ENCODE measurements at places on chromosomes 4 and X.
A peak's percentile ranks its signal among the peaks of the same experiment; 100 is the strongest.

GRCh38 chr4:150310159-150310895 lies 232.1 kb downstream of the DCLK2 start:
- DNase-seq = no peak

DNA sequence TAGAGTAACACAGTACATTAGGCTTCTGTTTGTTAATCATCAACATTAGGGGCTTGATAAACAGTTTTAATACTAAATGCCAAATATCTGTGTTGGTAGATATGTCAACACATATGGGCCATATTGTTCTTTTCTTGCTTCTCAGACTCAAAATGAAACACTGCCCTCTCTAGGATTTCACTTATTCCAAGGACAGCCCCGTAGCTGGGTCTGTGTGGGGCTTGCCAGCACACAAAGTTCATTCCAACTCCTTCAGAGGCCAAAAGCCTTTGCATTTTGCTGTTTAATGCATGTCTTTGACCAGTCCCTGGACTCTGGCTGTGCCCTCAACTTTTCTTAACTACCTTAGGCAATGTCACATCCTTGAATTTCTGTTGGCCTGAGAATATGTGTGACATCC lies 102.0 kb upstream of the ZNF827 start:
- DNase-seq = no peak

DNA sequence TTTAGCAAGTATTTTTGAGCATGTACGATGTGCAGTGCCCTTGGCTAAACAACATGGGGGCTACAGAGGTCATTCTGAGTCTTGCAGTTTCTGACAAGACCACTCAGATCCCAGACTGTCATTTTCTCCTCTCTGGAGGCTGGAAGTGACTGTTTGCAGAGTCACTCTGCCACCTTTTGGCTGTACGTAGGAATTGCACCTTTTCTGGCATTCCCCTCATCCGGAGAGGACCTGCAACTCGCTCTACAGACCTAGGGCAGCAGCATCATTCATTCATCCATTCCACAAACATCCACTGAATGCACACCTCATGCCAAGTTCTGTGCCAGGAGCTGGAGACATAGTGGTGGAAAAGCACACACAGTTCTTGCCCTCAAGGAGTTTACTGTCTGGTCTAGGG lies 160.4 kb upstream of the GPR101 start:
- DNase-seq = peak; percentile 26

GRCh38 chr4:7466904-7467303 lies 32.2 kb upstream of the PSAPL1 start:
- DNase-seq = no peak

DNA sequence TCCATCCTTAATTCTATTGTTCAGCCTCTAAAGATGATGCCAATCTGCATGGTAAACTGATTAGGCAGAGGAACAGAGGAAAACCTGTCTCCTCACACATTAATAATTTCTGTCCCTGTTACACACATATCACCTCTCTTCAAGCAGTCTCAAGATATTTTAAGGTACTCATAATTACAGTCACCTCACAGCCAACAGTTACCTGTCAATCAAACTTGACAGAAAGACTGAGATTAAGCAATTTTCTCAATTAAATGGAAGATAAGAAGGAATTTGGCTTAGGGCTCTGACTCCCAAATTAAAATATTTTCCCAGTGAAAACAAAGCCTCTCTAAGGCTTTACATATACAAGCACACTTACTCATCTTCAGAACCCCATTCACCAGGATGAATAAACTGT lies 85.2 kb downstream of the MAPK10 start:
- no peak for DNase-seq

DNA sequence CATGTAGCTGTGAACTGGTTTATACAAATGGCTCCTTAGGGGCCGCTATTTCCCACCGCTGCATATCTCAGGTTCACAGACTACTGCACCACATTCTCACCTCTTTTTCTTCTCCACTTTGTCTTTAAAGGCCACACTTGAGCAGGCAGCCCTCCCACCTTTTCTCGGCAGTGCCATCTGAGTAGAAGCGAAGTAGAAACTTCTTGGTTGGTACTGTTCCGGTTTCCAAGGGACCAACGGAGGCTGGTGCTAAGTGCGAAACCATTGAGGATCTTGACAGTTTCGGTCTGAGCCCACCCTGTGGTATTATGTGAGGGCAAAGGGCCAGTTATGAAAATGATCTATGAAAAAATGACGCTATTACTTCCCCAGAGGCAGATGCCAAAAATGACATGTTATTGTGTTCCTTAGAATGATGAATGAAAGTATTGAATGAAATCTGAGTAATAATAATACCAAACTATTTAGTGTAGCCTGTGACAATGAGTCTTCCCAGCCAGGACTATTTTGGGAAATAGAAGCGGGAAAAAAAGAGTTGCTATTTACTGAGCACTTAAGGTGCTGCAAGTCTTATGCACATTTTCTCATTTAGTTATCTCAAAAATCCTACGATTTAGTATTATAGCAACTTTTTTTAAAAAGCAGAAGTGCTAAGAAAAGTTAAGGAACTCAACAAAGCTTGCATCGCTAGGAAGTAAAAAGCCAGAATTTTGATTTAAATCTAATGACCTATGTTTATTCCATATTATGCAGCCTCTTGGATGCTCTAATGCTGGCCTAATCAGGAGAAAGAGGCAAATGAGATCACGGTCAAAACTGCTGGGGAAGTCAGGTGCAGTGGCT lies 29.6 kb upstream of the CHRNA9 start:
- peak; percentile 63 for DNase-seq

- DNase-seq = no peak
Measured at GRCh38 chr4:125517831-125518230, 203.1 kb downstream of the FAT4 start.

DNA sequence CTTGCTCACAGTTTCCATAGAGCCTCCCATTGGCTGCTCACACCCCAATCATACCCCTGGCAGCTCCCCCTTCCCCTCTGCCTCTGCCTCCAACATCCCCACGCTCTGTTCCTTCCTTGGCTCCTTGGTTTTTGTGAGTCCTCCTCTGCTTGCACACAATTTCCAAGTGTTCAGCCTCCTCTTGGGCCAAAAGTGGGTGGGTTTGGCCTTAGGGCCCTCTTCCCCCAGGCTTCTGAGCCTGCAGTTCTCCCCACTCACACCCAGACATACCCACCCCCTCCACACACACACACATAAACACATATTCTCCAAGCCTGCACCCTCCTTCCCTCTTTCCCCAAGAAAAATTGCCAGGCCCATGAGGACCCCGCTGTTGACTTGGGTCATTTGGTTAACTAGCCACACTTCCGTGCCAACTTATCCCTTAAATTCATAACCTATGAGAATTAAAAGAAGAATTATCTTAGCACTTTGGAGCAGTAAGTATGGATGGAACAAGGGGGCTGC lies 4.5 kb downstream of the APLN start:
- no peak for DNase-seq

DNA sequence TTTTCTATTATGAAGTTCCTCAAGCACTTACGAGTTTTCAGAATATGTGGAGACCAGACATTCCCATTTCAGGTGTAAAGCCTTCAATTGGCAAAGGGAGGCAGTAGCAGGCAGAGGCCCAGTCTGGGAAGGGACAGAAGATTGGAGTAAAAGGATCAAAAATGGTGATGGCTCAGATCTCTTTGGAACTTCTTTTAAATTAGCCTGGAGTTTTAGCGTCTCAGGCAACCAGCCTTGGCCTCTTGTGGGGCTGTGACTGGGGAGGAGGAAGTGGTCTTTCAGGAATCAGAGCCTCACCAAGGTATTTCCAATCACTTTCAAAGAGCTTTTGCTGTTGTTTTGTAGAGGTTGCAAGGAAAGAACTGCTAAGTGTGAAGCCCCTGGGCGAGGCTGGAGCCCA lies 239.1 kb downstream of the FRAS1 start:
- no peak for DNase-seq

DNA sequence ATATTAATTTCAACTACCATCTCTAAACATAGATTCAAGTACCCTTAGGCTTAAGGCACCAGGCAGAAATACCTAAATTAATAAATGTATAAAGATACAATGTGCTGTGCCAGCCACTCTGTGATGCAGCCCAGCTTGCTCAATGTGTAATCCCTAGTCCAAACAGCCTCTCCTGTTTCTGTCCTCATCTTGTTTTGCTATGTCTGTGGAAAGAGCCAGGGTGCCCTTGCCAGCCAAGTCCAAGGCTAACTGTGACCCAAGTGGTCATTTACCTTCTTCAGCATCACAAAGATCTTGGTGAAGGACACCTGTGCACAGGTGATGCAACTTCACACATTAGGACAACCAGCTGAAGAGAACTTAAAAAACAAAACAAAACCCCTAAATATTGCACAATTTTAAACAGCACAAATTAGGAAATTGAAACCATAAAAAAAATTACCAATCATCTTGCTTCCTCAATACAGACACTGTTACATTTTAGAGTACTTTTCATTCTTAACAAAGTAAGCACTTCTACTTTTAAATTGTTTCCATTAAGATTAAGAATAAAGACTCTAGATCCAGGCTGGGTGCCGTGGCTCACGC lies 89.6 kb downstream of the C4orf51 start:
- no peak for DNase-seq

DNA sequence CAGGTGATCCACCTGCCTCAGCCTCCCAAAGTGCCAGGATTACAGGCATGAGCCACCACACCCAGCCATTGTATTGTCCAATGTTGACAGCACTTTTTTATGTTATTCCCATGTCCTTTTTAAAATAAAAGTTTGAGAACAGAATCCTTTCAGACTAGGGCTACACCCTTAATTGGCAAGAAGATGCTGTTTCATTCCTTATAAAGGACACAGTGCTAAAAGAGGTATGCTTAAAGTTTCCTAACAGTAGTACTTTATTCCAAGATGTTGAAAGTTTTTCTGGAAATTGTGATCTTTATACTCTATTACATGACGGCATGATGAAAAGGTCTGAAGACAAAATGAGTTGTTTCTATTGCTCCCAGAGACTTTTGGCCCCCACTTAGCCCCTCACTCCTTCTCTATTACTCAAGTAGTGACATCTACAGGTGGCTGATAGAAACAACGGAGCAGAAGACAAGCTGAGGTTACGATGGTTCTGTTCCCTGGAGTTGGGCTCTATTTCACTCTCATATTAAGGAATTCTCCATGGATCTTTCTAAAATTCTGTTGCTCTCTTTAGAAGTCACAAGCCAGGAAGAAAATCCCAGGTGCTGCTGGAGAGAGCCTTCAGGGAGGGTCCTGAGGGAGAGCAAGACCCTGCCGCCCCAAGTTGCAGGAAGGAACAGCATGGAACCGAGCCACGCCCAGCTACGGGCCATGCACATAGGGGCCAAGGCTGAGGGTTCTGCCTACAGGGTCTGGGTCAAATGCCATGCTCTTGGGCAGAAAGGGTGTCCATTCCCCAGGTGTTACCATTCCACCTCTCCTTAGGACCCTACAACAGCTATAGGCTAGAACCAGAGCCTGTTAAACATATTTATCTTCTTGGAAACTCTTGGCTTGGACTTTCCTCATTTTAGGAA lies 22.8 kb downstream of the RPL9 start:
- no peak for DNase-seq

DNA sequence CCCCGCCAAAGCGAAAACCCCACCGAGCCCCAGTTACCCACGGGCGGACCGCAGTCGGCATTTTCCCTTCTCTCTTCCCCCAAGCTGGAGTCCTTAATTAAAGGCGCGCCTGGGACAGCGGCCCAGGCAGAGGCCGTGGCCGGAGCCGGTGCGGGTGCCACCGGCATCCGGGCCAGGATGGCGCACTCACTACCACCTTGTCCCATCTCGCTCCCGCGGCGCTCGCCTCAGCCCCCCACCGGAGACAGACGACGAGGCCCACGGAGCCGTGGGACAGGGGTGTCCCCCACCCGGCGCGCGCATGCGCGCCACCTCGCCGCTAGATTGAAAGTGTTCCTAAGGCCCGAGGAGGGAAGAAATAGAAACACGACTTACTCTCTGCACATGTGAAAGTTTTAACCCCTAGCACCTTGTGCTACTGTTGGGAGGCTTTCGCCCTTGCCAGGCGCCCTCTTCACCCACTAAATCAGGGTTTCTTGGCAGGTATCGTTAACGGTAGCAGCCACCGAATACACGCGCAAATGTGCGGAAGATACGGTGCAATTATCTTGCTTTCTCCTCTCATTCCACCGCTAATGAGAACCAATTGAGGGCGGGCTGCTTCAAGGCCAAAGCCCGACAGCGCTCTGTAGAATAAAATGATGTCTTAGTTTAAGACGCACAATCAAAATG lies 64.3 kb upstream of the CCDC160 start:
- DNase-seq = peak; percentile 36

- no peak for DNase-seq
Measured at GRCh38 chr4:154584259-154584658, 6.3 kb downstream of the FGA start.

GRCh38 chrX:276581-277201 lies 4.5 kb upstream of the PLCXD1 start:
- peak; percentile 37 for DNase-seq

DNA sequence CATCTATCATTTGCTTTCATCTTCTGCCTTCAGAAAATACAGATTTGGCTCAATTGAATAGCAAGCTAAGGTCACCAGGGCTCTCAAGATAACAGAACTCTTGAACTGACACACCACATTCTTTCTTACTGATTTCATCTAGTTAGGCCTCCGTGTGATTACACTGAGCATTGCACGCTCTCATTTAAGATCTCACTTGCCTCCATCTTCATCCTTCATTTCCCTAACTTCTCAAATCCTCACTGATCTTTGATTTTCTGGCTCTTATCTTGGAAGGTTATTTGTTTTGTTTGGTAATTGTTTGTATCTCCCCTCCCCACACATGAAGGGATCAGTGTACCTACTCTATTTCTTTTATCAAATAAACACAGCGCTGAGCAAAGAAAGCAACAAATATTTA lies 47.7 kb downstream of the MANBA start:
- no peak for DNase-seq

DNA sequence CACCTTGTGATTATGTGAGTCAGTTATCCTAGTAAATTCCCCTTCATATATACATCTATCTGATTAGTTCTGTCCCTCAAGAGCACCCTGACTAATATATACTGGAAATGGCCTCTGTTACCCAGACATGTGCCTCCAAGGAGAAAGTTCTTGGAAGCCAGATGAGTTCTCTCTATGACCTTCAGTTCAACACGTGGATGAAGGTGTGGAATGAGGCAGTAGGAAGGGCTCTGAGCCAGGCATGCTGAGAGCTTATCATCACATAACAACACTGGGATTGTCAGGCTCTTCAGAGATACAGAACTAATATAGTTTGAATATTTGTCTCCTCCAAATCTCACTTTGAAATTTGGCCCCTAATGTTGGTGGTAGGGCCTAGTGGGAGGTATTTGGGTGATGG lies 44.4 kb upstream of the DHRSX start:
- no peak for DNase-seq

DNA sequence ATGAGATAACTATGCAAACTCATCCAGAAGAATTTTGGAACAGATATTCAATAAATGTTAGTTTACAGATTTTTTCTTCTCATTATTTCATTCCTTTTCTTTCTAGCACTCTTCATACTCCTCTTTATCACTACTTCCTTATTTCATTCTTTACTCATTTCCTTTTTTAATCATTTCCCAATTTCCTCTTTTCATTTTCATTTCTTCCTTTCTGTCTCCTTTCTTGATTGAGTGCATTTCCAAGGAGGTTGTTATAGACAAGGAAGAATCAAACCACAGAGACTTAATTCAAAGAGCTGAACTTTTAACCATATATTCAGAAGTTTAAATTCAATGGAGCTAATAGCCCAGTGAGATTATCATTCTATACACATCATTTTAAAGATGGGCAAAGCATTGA lies 600.7 kb downstream of the ARAP2 start:
- no peak for DNase-seq

Data from common myeloid progenitor, CD34-positive (primary cell).